ENCODE measurements at places on chromosomes 6 and 20.

GRCh38 chr6:31403283-31404060 lies at the start of gene MICA:
Gene MICA, plus strand, starts transcription at chr6:31403595. Its CDS starts 38 bp downstream, at chr6:31403633.
- peak; percentile 58 for DNase-seq

- DNase-seq = no peak
Observed at GRCh38 chr6:123417535-123417934, 219.2 kb downstream of the TRDN start.

GRCh38 chr20:9322661-9323060 lies 191.7 kb upstream of the LAMP5 start:
- no peak for DNase-seq

- DNase-seq = no peak
Observed at GRCh38 chr6:119671105-119671504, 321.5 kb upstream of the MAN1A1 start.

DNA sequence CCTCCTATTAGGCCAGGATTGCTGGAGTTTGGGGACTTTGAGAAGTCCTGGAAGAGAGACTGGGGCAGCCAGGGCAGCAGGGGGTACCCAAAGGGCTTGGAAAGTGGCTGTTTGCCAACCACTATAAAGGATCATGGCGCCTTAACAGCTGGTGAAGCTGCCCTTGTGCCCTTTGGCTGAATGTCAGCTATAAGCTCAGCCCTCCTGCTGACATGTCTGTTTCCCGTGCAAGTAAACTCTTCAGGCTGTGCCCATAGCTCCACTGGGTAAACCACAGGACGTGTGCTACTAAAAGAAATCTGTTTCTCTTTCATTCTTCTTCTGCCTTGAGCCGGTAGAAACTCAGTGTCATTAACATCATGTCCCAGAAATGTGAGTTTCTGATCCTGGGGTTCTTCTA lies 97.3 kb downstream of the CAP2 start:
- peak; percentile 52 for DNase-seq

GRCh38 chr20:59537991-59538390 lies 66.3 kb upstream of the PHACTR3 start:
- DNase-seq = no peak

GRCh38 chr20:58054780-58055373 lies 173.6 kb downstream of the ANKRD60 start:
- no peak for DNase-seq
